ENCODE measurements at places on chromosomes 16 and 17.

GRCh38 chr17:38333635-38334295 is 10.0 kb downstream of the GPR179 start:
- DNase-seq, result no peak

- no peak for DNase-seq
Observed at GRCh38 chr16:65884018-65884417, 482.5 kb upstream of the CDH5 start.

DNA sequence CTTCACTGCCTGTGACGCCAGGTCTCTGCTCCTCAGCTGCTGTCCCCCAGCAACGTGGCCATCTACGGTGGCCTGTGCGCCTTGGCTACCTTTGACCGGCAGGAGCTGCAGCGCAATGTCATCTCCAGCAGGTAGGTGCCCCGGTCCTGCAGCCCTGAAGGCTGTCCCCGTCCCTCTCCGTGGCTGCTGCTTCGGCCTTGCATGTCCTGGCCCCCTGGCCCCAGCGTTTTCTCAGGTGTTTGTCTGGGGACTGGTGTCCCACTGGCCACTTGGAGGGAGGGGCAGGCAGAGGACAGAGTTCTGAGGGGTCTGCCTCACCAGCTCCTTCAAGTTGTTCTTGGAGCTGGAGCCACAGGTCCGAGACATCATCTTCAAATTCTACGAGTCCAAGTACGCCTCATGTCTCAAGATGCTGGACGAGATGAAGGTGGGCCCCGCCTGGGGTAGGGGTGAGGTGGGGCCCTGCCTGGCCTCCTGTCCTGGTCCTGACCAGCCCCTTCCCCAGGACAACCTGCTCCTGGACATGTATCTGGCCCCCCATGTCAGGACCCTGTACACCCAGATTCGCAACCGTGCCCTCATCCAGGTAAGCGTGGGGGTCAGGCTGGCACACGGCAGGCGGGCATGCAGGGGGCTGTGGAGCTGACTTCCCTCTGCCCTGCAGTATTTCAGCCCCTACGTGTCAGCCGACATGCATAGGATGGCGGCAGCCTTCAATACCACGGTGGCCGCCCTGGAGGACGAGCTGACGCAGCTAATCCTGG is 4.4 kb downstream of the GPS1 start:
- DNase-seq, result no peak

GRCh38 chr16:51405361-51405760 is 254.3 kb upstream of the SALL1 start:
- DNase-seq, result no peak
